ENCODE measurements at places on chromosomes 11 and 22.

DNA sequence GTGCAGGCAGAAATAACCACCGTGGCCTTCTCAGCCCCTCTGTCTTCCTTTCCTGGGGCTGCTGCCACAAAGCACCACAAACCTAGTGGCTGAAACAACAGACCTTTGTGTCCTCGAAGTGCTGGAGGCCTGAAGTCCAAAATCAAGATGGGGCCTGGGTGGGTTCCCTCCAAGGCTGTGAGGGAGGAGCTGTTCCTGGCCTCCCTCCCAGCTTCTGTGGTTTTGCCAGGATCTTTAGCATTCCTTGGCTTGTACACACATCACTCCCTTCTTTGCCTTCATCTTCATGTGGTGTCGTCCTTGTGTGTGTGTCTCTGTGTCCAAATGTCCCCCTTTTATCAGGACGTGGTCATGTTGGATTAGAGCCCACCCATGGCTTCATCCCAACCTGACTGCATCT lies 29.0 kb upstream of the PARVG start:
- no peak for DNase-seq

DNA sequence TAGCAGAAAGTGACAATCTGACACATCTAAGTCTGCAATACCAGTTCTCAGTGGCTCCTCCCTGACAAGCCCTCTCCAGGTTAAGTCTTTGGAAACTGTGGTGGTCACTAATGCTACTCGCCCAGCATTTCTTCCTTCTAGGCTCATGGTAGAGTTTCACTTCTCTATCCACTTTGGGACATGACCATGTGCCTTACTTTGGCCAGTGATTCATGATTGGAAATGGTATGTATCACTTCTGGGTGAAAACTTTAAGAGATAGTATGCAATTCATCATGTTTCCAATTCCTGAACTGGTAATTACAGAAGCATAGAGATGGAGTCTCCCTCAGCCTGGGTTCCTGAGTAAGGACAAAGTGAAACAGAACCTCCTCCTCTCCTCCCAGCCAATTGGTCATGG lies 151.5 kb upstream of the LMO1 start:
- no peak for DNase-seq

GRCh38 chr11:12372111-12372510 lies 5.3 kb upstream of the PARVA start:
- DNase-seq: no peak

- DNase-seq: no peak
Observed at GRCh38 chr22:17786435-17787161, 12.3 kb upstream of the BID start.

- DNase-seq: no peak
Observed at GRCh38 chr22:19290400-19291217, 910 bp downstream of the CLTCL1 start.

- DNase-seq: no peak
Observed at GRCh38 chr11:3155691-3156258, 9.3 kb downstream of the OSBPL5 start.

DNA sequence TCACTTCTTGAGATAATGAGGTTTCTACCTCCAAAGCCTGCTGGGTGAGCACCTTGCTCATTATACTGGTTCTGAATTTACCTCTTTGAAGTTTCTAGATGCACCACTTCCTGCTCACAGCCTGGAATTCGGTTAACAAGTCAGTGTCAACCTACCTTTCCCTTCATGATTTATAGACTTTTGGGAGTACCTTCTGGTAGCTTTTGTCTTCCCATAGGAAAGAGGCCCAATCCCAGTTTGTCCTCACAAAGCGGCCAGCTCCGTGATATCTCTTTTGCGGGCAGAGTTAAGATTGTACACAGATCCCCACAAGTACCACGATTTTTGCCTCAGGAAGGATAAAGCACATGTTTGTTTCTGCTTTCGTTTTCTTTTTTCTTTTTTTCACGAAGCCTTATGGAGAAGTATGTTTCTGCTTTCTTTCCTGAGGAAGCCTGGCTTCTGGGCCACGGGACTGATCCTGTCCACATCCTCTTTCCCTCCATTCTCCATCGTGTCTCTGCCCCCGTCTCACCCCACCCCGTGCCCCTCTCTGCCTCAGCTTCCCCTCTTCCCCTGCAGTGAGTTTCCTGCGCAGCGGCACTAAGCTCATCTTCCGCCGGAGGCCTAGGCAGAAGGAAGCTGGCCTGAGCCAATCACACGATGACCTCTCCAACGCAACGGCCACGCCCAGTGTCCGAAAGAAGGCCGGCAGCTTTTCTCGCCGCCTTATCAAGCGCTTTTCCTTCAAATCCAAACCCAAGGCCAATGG lies 5.7 kb upstream of the HINFP start:
- DNase-seq: no peak

DNA sequence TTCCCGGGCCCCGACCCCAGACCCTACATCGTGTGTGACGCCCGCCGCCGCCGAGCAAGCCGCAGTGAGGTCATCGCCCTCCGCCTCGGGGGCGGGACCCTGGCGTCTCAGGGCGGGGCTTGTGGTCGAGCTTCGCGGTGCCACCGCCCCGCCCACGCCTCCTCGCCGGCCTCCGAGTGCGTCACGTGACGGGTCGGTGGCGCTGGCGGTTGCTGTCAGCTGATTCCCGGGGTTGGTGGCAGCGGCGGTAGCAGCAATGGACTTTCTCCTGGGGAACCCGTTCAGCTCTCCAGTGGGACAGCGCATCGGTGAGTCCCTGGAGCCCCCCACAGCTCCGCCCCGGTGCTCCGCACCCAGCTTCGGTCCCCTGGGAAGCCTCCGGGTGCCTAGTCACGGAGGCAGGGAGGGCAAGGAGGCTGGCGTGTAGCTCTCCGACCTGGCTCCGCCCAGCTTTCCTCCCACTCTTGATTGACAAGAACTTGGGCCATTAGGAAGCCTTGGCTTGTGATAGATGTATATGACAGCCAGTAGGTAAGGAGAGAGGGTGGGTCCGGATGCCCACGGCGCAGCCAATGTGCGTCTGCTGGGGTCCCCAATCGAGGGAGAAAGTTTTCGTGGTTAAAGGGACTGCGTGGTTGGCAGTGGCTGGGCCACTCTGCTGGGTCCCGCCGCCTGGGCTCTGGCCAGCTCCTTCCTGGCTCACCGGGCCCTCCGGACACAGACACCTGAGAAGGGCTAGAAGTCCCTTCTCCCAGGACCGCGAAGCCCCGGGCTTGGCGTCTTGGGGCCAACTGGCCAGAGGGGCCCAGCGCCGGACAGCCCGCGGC lies at the start of gene TOM1:
TSS of gene TOM1 (plus strand) at position 222 of the 827 bp plus-strand sequence. CDS start at position 257, 35 bp downstream.
- DNase-seq: peak; percentile 97

DNA sequence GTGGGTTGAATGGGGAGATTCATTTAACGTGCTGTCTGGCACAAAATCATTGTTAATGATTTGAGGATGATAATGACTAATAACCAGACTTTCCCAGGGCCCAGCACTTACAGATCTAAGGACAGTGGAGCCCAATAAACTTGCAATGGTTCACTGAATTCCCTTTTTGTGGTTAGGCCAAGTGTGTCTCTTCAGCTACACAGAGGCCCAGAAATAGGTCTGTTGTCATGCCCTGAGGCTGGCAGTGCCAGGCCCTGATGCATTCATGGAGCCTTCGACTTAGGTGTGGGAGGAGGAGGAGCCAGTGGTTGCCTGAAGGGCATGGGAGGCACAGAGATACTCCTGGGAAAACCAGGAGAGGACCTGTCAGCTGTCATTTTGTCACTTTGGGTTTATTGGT lies 56.1 kb downstream of the KIAA1671 start:
- no peak for DNase-seq

GRCh38 chr11:64788321-64789215 lies 10.2 kb upstream of the SF1 start:
- no peak for DNase-seq

GRCh38 chr11:117203069-117203407 lies 3.9 kb downstream of the TAGLN start:
- no peak for DNase-seq

DNA sequence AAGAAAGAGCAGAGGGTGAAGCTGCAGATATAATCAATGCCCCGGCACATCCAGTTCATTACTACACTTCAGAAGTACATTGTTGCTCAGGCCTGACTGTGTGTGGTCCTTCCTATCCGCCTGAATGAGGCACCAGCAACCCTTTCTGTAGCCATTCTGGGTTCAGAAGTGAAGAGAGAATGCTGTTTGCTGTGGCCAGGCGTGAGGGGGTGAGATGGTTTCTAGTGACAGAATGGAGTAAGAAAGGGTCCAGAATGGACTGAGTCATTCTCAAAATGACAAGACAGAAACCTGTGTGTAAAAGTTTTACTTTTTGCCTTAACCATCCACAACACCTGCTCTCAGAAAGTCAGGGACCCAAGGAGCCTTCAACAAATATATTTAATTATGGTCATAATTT lies 334.8 kb downstream of the GUCY1A2 start:
- DNase-seq: no peak

GRCh38 chr11:57649826-57650738 lies at the start of gene YPEL4:
Gene YPEL4 (minus strand): TSS chr11:57649912. CDS start chr11:57647107, 2,805 bp downstream.
- DNase-seq: peak; percentile 54

GRCh38 chr11:26331911-26332571 lies at the start of gene ANO3:
Gene ANO3 (plus strand): TSS chr11:26332130. CDS start chr11:26332276, 146 bp downstream.
- DNase-seq: no peak

DNA sequence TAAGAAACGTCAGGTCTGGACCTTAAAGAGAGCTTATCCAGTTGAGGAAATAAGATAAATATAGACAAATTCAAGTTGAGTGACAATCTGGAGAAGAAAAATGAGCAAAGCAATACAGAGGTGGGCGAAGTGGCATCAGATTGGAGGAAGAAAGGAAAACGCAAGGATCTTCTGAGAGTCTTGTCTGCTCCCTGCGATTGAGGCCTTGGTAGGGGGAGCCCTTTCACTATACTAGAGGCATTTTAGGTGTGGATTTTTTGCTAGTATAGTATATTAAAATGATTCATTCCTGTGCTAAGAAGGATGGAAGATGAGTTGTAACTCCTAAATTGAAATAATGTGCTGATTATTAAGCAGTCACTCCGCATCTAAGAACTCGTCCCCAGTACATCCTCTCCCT lies 8.1 kb downstream of the NUP50 start:
- no peak for DNase-seq

DNA sequence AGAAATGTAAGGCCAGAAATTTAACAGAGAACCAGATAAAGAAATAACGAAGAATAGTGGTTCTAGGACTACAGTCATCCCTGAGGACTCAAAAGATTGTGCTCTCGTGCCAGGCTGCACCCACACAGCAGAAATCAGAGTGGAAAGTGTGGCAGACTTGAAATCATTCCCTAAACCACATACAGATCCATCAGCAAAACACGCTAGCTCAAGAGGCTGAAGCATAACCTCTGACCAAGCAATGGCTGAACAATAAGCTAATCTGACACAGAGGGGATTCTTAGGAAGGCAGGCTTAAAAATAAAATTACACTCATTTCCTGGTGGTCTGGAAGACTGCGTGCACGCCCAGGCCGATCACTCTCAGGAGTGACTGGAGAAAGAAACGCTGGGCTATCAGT lies 19.0 kb downstream of the NCF4 start:
- DNase-seq: no peak

- DNase-seq: no peak
Observed at GRCh38 chr11:15890031-15890713, 466.2 kb downstream of the SOX6 start.

DNA sequence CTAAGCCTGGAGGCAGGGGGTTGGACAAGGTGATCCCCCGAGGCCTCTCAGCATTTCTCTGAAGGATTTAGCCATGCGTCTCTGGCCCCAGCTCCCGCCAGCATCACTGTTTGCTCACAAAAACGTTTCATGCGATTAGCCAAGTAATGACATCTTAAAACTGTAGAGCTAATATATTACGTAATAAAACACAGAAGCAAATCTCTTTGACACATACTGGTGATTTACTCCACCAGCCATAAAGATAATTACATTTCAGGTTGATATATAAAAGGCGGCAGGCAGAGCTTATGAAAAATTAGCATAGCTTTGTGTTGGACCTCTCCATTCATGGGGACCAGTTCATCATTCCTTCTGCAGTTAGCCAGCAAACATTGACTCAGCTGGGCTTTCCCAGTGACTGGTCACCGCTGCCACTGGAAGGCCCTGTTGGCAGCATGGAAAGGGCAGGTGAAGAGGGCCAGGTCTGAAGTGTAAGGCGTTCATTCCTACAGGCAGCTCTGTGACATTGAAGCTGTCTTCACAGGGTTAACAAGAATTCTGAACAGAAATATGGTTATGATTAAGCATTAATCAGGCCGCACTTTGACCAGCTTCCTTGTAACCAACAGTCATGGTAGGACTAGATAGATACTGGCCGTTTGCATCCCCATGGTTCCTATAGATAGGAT lies 150.3 kb downstream of the NECTIN1 start:
- DNase-seq: no peak

DNA sequence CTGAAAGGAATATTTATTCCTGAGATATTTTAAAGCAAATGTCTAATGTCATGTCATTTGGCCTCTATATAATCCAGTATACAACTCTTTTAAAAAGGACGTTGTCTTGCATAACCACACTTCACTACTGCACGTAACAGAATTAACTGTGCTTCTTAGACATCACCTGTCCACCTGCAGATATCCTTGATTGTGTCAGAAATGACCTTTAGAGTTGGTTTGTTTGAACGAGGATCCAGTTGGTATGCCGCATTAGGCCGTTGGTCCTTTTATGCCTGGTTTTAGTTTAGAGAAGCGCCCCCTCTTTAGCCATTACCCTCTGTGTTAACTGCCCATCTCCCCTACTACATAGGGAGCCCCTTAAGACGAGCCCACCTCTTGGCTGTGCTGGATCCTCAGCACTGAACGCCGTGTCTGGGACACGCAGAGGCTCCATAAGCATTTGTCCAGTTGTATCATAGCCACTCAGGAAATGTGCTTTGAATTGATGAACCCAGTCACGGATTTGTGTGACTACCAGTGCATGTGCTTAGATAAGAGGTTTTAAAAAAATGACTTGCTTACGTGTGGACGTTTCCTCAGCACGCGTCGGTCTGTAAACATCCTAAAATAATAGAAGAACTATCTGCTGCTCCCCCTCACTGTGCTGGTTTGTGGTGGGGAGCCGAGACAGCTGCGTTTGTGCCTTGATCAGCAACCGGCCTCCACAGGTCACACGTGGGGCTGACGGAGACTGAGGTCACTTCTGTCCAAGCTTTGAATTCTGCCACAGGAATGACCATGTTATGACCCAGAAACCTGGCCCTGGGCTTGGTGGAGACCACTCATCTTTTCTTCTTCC lies 4.0 kb downstream of the MICAL2 start:
- no peak for DNase-seq

- no peak for DNase-seq
Observed at GRCh38 chr11:6362185-6362872, 27.9 kb upstream of the SMPD1 start.

- DNase-seq: no peak
Observed at GRCh38 chr11:31442086-31442485, 67.3 kb downstream of the IMMP1L start.

Measured in activated T-helper 9 cell treated with anti-CD3 and anti-CD28 coated beads, Interleukin-2, amount 50 U/mL, for 16 hours (primary cell).